ENCODE measurements at places on chromosomes 2 and 18.

GRCh38 chr2:222902660-222903059, 41.8 kb downstream of the ACSL3 start:
- DNase-seq = no peak

DNA sequence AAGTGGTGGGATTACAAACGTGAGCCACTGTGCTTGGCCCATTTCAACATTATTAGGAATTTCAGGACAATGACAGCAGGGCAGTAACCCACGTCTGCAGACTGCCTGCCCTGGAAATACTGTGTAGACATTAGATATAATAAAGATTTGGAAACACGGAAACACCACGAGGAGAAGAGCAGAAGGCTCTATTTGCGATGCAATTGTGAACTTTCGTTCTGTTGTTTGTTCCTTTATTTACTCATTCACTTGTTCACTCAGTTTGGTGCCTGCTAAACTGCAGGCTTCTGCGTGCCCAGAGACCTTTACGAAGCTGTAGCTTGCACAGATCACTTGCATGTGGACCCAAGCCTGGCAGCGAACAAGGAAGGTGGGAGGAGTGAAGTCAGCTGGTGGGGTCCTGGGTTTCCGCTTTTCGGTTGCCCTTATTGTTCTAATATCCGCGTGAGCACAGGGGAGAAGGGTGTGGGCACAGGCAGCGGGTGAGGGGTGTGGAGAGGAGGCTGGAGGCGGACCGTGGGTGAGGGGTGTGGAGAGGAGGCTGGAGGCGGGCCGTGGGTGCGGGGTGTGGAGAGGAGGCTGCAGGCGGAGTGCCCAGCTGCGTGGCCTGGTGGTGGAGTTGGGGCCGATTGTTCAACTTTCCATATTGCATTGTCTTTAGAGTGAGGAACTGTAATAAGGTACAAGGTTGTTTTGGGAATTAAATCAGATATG, 3.4 kb downstream of the COLEC11 start:
- no peak for DNase-seq

DNA sequence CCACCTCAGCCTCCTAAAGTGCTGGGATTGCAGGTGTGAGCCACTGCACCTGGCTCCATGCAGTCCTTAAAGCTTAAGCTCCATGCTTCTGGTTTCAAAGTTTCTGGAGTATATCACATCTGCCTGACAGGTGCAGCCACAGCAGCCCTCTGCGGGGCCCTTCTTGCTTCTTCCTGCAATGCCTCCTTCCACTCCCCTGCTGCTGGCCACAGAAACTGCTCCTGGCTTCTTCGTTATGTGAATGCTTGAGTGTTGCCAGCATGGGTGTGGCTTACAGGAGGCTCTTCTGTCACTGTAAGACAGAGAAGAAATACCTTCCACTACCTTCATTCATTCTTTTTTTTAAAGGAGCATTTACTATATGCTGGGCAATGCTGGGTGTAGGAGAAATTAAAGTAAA, 10.1 kb upstream of the CCBE1 start:
- no peak for DNase-seq

DNA sequence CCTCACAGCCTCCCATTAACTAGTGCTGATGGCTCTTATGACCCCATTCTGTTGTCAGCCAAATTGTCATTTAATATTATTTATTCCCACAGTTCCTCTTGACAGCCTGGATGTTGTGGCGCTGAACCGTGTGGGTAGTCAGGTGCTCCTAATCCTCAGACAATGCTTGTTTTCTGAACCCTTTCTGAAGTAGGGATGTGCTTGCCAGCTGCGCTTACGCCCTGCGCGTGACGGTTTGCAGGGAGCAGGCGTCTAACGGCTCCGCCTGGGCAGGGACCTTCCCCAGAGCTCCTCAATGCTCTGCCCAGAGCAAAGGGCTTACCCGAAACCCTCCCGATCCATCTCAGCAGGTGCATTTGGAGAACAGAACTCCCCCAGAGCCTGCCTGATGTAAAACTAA, 358.2 kb upstream of the MYT1L start:
- DNase-seq = no peak

DNA sequence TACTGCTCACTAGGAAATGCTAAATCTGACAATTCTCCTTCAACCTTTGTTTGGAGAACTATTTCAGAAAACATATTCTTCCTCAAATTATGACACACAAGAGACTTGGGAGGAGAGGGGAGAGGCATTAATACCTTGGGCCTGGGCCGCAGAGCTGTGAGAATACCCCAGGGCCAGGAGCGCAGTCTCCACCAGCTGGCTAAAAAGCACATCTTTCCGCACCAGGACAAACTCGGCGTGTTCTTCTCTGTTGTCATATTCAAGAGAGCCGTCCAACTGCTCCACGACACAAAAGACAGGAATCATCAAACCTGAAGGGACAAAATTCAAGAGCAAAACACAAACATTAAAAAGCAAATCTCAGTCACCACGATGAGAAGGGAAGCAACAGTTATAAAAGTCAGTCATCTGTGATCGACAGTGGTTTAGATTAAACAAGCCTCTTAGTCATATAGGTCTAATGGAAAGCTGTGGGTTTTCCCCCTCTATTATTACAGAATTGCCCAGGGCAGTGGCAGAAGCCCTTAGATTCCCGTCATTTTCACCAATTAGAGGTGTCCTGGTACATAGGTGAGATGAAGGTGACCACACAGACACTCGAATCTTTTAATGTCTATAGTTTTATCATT, 24.4 kb downstream of the SATB2 start:
- no peak for DNase-seq

DNA sequence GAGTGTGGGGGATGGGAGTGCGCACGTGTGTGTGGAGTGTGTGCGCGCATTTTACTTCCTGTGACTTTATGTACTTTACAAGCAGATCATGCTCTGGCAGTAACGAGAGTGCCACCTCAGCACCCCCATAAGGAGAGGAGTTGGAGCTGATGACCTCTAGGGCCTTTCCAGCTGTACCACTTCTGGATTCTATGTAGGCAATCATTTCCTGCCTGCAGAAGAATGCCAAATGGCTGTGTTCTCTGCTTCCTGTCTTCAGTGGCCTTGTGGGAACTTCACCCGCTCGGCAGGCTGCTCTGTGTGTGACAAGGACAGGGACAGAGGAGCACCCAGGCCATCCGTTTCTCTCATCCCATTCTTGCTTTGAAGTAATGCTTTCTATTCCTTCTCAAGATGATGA, 22.8 kb upstream of the ZNF385B start:
- DNase-seq = no peak
